ENCODE measurements at places on chromosomes 4 and X.

- DNase-seq: no peak
Observed at GRCh38 chr4:3515646-3516045, 16.6 kb downstream of the LRPAP1 start.

GRCh38 chr4:96380106-96380505 is 540.2 kb downstream of the PDHA2 start:
- no peak for DNase-seq

GRCh38 chr4:108601106-108601505 is 19.3 kb upstream of the RPL34 start:
- no peak for DNase-seq

DNA sequence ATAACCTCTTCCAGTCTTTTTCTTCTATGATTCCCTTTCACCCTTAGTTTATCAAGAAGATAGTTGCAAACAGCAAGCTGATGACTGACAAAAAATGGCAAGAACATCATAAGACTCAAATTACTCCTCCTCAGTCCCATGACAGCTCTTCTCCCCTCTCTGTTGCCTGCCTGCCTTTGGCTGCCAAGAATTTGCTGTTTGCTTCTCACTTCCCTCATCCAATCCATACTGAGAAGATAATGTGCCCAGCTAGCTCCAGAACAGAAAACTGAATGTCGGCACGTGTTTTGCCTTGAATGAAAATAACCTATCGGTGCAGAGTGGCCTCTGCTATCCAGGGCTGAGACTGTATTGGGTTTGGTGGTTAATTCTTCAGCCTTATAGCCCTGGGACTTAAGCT is 192.1 kb downstream of the PPARGC1A start:
- DNase-seq: no peak

DNA sequence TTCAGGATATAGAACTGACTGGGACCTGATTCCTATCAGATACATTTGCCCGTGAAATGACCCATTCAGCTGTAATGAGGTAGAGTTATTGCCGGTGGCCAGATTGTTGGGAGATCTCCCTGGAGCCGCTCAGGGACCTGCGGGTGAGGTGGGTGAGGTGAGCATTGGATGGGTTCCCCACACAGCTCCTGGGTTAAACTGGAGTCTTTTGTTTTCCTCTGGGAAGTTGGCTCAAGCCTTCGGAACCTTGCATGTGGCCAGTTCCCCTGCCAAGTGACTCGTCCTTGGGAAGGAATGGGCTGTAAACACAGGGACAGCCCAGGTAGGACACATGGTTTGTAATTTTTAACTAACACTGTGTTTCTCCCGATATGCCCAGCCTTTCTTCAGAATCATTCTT is 31.6 kb upstream of the KIT start:
- no peak for DNase-seq

DNA sequence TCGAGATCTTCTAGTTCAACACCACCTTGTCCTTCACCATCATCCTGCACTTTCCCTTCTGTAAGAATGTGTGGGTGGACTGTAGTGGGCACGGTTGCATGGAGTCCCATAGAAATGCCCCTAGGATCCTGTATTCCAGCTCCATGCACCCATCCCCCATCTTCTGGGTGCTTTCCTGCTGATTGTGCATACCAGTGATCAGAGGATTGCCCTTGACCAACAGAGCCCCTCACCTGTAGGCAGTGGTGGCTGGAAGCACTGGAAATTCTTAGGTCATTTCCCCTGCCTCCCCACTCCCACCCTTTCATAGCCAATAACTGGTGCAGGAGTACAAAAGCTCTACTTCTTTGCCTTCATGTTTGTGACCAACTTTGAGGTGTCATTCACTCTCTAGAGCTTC is 213.4 kb upstream of the ARSJ start:
- no peak for DNase-seq

- DNase-seq: no peak
Observed at GRCh38 chrX:1103360-1103759, 109.1 kb downstream of the CRLF2 start.

DNA sequence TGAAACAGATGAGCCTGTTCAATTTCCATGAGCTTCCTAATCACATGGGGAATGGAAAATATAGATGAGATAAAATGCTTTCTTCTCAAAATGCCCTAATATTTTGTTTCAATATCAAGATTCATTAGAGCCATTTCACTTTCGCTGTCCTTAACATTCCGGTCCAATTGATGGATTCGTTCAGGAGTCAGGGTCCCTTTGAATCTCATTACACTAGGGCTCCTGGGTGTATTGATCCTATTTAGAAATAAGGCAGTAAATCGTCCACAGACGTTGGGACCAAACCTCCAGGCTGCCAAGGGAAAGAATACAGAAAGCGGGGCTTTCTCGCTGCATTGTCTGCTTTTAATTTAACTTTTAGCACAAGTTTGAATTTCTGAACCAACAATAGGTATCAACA is 20.6 kb upstream of the CRMP1 start:
- no peak for DNase-seq

DNA sequence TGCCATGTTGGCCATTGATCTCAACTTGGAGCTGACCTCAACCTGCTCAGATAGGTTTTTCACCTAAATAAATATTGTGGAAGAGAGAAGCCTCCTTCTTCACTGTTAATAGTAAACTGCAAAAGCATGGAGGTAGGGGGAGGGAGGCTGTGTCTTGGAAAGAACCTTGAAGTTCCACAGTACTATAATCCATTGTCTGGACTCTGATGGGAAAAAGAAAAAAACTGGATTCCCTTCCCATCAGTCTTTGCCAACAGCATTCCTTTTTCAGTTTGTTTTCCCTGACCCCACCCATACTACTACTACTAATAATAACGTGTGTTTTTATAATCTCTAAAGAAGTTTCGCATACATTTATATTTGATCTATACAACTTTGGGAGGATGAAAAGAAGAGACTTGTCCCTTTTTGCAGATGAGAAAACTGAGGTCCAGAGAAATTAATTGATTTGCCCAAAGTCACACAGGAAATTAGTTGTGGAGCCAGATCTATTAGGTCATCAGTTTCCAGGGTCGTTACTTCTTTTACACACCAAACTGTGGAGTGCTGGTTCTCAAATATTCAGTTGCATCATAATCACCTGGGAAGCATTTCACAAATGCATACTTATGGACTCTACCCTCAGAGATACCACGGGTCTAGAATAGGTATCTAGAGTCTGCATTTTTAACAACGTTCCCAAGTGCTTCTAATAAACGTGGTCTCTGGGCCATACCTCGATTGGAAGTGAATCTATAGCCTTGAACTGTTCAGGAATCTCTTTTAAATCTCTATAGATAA is 59.1 kb downstream of the LUZP4 start:
- no peak for DNase-seq

DNA sequence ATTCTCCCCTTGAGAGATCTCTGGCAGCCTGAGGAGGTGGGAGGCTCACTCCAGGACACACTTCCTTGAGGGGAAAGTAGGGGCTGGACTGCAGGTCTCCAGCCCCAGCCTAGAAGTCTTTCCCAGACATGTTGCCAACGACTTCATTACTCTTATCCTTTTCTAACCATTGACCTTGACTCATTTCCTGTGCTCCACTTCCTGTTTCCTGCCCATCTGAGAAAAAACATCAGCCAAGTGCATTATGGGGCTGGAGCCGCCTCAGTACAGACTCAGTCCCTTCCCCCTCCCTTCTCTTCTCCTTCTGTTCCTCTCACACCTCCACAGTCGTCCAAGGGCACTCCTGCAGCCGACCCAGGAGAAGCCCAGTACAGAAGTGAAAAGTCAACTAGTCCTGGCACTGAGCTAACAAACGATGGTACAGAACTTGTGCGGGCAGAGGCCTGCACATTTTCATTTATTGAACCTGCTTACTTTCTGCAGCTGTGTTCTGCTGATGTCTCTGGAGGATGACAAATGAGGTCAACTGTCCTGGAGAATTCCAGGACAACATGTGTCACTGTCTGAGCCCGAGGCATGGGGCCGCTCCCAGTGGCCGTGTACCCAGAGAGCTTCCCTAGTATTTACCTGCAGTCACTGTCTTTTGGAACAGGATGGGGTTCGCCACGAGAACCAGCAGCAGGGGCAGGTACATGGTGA is 20.1 kb downstream of the GPR143 start:
- no peak for DNase-seq

DNA sequence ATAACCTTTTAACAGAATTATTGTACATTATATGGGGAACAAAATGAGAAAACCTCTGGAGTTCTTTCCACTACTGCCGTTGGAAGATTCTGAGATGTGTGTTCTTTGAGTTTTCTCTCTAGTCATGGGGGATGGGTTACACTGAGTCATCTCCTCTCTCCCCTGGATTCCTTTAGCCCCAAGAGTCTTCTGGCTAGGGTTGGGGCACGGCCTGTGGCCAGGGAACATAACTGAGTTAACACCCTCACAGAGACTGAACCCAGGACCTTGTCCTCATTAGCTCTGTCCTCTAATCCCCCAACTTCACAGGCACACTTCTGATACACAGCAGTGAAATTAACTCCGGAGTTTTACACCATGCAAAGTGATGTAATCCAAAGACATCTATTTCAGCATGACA is 142.3 kb upstream of the F9 start:
- no peak for DNase-seq

DNA sequence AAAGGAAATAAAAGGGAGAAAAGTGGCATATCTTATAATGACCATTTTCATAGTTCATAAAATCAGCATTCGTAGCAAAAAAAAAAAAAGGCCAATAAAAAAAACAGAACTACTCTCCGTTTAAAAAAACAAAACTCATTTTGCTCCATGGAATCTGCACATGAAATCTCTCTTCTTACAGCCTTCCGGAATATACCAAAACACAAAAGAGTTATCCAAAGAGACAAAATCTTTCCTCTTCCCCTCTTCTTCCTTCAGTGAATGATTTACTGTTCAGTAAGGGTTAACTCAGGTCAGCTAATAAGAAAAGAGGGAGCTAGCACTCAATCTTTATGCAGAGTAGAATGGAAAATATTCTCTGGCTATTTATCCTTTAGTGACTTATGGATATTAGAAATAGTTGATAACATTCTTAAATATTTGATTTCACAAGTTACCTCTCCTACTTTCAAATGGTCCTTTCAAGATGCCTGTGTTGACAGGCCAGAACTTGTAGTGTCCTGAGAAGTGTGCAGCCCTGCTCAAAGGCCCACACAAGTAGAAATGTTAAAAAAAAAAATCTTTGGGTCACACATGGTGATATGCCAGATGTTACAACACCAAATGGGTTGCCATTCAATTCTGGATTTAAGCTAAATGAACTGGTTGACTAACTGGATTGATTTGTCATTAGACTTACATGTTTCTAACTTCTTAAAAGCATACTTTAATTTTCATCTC is 42.1 kb downstream of the PDGFC start:
- DNase-seq: no peak

DNA sequence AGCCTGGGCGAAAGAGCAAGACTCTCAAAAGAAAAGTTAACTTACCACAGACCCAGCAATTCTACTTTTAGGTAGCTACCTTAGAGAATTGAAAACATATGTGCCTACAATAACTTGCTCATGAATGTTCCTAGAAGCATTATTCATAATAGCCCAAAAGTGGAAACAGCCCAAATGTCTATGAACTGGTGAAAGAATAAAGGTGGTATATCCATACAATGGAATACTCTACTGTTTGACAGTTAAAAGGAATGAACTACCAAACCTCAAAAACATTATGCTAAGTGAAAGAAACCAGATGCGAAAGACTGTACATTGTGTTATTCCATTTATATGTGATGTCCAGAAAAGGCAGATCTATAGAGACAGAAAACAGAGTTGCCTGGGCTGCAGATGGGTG is 131.4 kb downstream of the UCHL1 start:
- no peak for DNase-seq

DNA sequence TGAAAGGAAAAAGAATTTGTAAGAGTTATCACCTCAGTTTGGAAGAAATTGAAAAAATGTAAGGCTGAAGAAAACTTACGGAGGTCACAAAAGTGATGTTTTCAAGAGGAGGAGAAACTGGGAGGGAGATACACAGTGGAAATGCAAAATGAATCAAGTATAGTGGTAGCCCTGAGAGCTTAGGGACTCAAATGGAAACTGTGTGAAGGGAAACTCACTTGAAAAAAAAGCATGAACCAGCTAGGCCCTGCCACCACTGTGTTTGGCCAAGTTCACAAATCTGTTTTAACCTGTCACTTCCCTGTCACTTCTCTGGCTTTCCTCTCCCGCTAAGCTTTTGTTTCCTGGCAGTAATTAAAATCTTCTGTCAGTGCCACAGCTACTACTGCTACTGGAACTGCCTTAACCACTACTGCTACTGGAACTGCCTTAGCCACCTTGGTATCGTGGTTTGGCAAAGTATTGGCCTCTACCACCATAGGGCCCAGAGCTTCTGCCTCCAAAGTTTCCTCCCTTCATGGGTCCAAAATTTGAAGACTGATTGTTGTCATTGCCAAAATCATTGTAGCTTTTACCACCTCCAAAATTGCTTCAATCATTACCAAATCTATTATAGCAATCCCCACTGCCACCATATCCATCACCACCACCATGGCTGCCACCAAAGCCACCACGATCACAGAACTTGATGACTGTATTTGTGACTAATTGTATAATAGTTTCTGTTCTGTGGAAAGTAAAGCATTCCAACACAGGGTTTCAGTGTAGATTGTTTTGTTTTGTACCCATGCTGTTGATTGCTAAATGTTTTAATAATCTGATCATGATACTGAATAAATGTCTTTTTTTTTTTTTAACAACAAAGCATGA is 41.5 kb downstream of the SMARCA5 start:
- DNase-seq: no peak

- DNase-seq: no peak
Observed at GRCh38 chr4:15034071-15034764, 31.9 kb downstream of the CPEB2 start.

DNA sequence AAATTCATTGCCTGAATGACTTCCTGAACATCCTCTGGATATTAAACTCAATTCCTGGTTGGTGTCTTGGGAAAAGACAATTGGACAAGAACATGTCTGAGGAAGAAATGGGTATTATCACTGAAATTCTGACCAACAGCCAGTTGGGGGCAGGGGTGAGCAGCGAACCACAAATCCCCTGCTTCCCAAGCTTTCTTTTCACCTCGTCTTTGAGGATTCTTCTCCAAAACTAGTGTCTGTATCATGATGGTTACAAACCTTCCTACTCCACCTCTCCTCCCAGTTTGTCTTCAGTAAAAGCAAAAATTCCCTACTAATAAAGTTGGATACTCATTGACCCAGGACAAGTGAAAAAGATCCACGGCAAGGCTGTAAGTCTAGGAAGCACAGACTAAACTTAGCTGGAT is 48.3 kb upstream of the WDR1 start:
- no peak for DNase-seq

DNA sequence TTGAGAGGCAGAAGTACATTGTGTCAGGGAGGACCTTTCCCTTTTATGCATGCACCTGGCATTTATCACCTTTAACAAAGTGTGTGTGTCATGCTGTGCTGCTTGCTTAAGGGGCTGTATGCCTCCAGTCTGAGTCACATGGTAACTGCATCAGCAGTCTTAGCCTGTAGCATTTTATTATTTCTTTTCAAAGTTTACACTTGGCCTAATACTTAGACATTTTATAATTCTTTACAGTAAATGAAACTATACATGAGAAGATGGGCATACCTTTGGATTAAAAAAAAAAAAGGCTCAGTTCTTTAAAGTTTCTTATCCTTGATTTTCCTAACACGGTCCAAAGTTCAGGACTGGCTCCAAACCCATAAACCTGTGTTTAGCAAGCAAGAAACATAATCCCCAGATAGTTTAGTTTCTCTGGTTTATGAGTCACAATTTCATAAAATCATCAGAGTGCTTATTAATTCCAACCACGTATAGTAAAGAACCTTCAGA is 14.6 kb downstream of the NPNT start:
- DNase-seq: no peak

Data from stimulated activated CD4-positive, alpha-beta T cell treated with anti-CD3 and anti-CD28 coated beads, TNF-alpha, amount 100 ng/mL, for 4 hours (primary cell).